ENCODE measurements at places on chromosomes 4 and X. TPM values are rescaled to one million over a fixed set of nuclear protein-coding genes. Genes with fewer than 3 reads are reported as not detected.
A peak's percentile ranks its signal among the peaks of the same experiment; 100 is the strongest.

- no peaks in the 10 kb centered on the region for H3K27me3 ChIP-seq
- no peaks in the 10 kb centered on the region for H3K36me3 ChIP-seq
- no peak for DNase-seq
- no peak overlapping the region for H3K27ac ChIP-seq
- no peaks in the 10 kb centered on the region for H3K4me1 ChIP-seq
Observed at GRCh38 chrX:530726-531610, 99.6 kb upstream of the SHOX start.

- no peaks in the 10 kb centered on the region for H3K36me3 ChIP-seq
- H3K4me1 ChIP-seq: no peaks in the 10 kb centered on the region
- DNase-seq: peak; percentile 25
- no peak overlapping the region for H3K27ac ChIP-seq
- no peak overlapping the region for H3K4me3 ChIP-seq
- H3K27me3 ChIP-seq: no peaks in the 10 kb centered on the region
Observed at GRCh38 chr4:79042079-79042674, 102.9 kb upstream of the PAQR3 start.

DNA sequence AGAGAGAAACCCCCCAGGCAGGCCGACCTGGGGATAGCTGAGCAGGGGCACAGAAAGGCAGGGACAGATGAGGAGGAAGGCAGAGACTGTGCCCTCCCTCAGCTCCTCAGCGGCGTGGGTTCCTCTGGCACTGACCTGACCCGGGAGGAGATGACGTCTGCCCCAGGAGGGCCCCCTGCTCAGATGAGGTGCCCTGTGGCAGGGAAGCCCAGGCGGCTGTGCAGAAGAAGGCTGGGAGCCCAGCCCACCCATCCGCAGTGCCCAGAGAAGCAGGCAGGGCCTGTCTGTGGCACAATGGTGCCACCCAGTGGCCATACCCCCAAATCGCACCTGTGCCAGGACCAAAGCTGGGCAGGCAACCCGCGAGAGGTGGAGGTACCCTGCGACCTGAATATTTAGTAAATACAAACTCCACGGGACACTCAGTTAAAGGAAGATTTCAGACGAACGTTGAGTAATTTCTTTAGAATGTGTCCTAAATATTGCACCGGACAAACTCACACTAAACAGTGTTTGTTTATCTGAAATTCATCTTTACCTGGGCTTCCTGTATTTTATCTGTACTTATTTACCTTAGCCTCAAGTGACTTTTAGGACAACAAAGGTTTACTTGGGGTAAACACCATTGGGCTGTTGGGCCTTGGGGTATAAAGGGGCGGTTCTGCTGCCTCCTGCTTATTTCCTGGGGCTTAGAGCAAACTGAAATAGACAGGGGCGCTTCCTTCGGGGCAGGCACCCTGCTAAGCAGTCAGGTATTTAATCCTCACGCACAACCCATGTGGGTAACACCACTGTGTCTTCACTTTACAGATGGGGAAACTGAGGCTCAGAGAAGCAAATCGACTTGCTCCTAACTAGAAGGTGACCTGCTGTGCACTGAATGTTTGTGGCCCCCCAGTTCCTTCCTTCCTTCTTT lies 46.5 kb upstream of the HMX1 start:
- no peak overlapping the region for H3K27ac ChIP-seq
- DNase-seq: no peak
- no peaks in the 10 kb centered on the region for H3K27me3 ChIP-seq
- H3K4me1 ChIP-seq: no peaks in the 10 kb centered on the region
- H3K4me3 ChIP-seq: no peak overlapping the region

DNA sequence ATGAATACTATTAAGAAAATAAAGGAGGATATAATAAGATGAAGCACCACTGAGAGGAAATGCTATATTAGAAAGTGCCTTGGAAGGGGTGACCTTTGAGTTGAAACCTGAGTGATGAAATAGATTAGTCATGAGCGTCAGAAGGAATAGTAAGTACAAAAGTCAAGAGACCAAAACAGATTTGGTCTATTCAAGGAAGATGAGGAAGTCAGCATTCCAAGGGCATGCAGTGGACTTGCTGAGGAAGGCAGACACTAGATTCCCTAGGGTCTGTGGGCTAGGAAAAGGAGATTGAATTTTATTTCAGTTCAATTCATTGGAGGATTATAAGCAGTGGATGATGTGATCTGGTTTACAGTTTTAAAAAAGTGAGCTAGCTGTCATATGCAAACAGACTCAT lies 73.0 kb upstream of the WDFY3 start:
- DNase-seq: no peak
- H3K27ac ChIP-seq: no peak overlapping the region
- no peaks in the 10 kb centered on the region for H3K4me1 ChIP-seq
- H3K27me3 ChIP-seq: no peaks in the 10 kb centered on the region

DNA sequence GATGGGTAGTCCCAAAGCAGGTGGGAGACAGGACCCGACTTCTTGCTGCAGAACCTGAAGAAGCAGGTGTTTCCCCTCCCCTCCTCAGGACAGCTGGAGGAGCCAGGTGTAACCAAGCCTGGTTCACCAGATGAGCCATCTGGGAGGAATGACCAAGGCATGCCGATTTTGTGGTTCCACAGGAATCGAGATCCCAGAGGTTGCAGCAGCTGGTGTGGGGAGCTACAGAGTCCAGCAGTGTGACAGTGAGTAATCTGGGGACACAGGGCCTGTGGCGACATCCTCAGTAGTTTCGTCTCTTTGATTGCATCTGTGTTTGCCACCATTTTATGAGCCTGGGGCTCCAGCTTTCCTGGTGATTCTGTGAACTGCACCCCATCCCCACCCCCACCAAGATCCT lies 2.6 kb upstream of the NDP start:
- H3K4me3 ChIP-seq: no peak overlapping the region
- no peaks in the 10 kb centered on the region for H3K4me1 ChIP-seq
- H3K27ac ChIP-seq: no peak overlapping the region
- H3K36me3 ChIP-seq: no peaks in the 10 kb centered on the region
- no peaks in the 10 kb centered on the region for H3K27me3 ChIP-seq

DNA sequence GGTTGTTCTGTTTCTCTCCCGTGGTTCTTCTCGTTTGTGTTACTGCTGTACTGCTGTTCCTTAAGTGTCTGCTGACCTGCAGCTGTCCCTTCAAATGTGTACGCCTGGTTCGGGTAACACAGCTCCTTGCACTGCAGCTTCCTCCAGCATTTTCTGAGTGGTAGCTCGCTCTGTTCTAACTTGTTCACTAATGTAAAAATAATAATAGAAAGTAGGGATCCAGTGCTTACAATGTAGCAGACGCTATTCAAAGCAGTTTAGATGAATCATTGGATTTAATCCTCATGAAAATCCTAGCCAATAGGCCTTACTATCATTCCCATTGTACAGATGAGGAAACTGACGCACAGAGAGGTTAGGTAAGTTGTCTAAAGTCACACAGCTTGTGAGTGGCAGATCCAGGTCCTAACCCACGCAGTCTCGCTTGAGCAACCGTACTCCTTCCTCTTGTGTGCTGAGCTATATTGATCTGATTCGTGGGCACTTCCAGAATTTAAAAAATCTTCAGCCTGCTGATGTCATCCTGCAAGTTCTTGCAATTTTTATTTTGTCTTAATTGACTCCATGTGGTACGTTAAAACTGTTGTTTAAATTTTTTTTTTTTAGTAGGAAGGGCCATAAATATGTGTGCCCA lies 448.2 kb upstream of the FAT1 start:
- no peaks in the 10 kb centered on the region for H3K4me1 ChIP-seq
- H3K27me3 ChIP-seq: no peaks in the 10 kb centered on the region
- no peak overlapping the region for H3K27ac ChIP-seq

DNA sequence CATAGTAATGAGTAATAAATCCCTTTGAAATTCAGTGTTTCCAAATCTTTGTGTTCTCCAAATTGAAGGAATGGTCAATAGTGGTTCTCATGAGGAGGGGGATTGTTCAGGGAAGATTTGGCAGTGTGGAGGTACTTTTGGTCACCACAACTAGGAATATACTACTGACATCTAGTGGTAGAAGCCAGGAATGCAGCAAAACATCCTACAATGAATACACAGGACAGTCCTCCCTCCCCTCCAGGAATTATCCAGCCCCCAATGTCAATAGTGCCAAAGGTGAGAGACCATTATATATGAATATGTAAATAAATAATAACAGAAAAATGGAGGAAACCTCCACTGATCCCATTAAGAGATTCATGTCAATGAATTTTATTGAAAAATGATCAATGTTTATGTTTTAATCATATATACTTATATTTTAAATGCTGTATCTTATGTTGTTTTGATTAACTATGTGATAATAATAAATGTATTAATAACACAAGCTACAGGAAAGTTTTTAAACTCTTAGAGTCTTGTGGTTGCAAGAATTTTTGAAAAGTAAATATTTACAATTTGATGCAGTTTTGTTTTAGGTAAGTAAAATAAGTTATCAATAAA lies 14.4 kb upstream of the FAM9A start:
- H3K36me3 ChIP-seq: no peaks in the 10 kb centered on the region
- H3K27me3 ChIP-seq: no peaks in the 10 kb centered on the region
- no peak for DNase-seq
- no peaks in the 10 kb centered on the region for H3K4me1 ChIP-seq

The SCARB2 gene
- total RNA-seq: 150 TPM

The RAB33A gene
- total RNA-seq: 1.5 TPM

The TMEM271 gene
- not detected for total RNA-seq

Measured in uterus (tissue), 4 donors.